ENCODE measurements at places on chromosomes 7 and 10.

DNA sequence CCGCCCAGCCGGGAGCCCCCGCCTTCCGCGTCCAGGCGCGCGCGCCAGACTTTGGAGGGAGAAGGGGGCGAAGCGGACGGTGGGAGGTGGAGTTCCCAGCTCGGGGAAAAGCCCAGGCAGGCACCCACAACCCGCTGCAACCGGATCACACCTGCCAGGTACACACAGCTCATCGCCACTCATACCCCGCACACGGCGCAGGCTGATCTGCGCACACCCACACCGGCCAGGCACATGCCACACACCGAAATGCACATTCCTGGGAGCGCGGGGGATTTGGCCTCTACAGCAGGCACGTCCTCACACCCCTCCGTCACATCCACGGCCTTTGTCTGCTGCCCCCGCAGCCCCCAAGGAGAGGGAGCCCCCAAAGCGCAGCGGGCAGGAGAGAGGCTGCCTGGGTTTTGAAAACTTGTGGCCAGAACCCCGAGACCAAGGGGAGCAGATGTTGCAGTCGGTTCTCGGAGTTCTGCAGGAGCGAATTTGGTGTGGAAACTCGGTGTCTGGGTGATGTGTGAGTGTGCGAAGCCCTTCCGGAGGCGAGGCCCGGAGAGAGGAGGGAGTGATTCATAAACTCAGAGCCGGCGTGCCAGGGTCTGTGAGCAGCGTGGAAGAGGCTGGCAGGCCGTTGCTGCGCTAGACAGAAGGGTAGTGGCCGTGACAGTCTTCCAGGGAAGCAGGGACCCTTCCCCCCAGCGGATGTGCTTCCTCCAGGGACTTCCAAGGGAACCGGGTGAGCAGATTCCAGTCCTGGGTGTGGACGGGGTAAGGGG is 734 bp downstream of the CHST3 start:
- DNase-seq = peak; percentile 51

- no peak for DNase-seq
Observed at GRCh38 chr7:2175091-2175490, 57.7 kb downstream of the MAD1L1 start.

DNA sequence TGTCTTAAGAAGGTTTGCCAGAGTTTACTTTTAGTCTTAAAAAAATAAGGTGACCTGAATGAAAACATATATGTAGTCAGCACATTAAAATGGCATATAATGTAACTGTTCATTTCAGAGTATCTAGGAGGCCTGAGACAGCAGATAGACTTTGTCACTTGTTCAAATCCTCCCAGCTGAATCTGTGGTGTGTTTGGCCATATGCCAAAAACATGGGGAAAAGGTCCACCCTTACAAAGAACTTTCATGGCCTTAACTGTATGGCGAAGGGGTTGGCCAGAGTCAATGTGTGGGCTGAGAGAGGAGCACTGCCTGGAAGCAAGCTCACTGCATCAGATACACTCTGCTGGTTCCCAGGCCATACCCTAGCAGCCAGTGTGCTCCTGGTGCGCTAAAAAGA is 113.7 kb downstream of the ALOX5 start:
- DNase-seq = no peak

GRCh38 chr10:52771534-52772445 is 794 bp downstream of the MBL2 start:
- no peak for DNase-seq

GRCh38 chr7:135792866-135793265 is 44.3 kb upstream of the FAM180A start:
- no peak for DNase-seq

- no peak for DNase-seq
Observed at GRCh38 chr7:106216517-106216922, 68.3 kb downstream of the NAMPT start.

- no peak for DNase-seq
Observed at GRCh38 chr10:77458986-77459590, 178.5 kb downstream of the KCNMA1 start.

GRCh38 chr10:49361735-49362568 is 33.9 kb downstream of the DRGX start:
- DNase-seq = no peak

DNA sequence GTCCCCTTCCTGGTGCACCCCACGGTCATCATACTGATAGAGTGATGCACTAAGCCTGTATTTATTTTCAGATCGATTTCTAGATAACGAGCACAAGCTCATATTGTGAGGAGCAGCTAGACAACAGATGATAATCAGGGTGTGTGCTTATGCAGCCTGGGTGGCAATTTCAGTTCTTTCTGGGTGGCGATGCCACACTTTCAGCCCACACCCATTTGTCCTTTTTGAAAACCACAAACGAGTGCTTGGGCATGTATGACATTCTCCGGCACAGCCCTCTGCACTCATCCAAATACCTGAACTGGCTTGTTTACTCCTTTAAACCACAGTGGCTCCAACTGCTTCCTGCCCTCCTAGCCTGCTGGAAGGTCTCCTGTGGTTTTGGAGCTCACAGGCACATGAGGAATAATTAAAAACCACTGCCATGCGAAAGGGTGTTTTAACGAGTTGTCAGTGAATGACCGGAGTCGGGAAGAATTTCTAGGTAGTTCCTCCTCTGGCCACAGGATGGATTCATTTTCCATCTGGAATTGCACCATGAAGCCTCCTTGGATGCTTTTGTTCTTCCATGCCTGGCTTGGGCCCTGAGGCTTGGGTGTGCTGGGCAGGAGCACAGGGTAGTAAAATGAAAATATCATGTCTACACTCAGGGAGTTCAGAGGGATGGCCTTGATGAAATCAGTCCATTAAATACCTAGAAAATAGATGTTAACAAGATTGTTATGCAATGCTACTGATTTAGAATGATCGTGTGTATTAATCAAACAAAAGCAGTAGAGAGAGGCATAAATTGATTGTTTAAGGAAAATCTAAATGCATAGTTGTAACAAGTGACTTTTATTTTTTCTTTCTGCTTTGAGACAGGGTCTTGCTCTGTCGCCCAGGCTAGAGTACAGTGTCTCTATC is 52.4 kb upstream of the ITGB1 start:
- DNase-seq = no peak

- DNase-seq = no peak
Observed at GRCh38 chr10:31100662-31101061, 69.0 kb upstream of the ZNF438 start.

DNA sequence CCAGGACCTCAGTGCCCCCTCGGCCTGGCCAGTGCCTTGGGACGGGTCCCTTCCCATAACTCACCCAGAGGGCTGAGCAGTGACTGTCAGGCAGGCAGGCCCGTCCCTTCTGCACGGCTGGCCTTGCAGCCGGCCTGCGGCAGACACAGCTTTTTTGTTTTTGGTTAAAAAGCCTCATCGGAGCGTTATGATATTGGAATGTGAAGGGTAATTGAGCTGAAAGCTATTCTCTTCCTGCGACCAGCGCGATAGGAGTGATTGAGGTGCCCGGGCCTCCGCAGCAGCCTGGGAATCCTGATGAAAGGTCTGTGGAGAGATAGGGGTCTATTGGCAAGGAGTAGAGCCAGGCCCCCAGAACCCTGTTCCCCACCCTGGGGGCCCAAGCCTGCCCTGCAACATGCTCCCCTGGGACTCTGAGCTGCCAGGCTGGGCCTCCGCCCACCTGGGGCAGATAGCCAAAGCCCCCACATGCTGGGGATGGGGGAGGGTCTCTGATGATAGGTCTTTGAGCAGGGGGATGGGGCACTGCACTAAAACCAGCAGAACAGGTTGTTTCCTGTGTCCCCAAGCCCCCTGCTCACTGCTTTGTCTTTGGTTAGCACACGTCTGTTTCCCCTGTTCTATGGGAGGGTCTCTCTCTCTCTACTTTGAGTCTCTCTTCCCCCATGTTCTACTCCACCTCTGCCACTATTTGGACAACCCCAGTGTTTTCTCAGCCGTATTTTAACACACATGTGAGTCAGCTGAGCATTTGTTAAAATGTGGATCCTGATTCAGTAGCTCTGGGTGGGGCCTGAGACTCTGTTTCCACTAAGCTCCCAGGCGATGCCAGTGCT is 131.9 kb downstream of the CDH23 start:
- no peak for DNase-seq

- DNase-seq = no peak
Observed at GRCh38 chr7:157514306-157514705, 177.5 kb downstream of the DNAJB6 start.

DNA sequence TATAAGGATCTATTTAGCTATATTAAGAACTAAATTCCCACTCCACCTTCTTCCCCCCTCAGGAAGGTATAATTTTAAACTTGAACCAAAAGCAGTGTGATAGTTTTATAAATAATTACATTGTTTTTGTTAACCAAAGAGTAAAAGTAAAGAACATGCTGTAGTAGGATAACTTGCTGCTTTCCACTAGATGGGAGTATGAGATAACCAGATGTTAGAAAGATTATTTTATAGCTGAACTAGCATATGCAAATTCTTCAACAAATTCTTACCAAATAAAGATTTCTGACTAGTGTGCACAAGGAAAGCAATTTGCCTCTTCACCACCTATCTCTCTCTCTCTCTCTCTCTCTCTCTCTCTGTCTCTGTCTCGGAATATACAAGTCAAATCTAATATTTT is 31.8 kb downstream of the TES start:
- no peak for DNase-seq

DNA sequence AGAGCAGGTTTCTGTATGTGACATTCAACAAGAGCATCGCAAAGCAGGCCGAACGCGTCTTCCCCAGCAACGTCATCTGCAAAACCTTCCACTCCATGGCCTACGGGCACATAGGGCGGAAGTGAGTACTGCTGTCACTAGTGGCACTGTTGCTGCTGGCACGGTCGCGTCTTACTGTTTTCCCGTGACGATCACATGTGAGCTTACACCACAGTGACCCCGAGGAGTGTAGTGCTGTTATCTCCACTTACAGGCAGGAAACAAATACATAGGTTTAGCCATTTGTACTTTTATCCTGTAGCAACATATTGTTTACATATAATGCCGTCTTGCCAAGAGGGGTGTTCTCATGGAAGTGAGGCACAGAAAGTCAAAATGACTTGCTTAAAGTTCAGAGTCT is 25.4 kb downstream of the FBH1 start:
- DNase-seq = no peak

DNA sequence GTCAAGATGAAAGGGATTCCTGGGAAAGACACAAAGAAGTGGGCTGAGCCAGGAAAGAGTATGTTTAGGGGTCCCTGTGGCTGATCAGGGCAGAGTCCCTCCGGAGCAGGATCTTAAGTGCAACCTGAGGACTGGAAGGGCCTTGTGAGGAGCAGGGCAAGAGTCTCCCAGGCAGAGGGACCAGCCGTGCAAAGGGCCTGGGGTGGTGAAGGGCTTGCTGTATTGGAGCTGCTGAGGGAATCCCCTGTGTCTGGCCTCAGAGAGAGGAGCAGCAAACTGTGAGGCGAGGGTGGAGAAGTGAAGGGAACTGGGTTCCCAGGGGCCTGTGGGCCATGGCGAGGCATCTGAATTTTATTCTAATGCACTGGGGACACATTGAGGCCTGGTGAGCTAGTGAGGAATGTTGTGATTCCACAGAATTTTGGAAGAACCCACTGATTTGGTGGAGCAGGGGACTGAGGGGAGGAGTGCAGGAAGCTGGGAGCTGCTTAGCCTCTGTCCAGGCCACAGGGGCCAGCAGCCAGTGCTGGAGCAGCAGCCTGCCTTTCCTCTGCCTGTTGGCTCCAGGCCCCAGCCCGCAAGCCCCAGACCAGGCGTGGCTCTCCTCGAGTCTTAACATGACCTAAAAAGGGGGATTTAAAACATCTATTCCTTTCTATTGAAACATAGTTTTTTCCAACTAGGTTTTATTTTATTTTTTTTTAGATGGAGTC is 138.4 kb upstream of the IGFBP3 start:
- DNase-seq = no peak

DNA sequence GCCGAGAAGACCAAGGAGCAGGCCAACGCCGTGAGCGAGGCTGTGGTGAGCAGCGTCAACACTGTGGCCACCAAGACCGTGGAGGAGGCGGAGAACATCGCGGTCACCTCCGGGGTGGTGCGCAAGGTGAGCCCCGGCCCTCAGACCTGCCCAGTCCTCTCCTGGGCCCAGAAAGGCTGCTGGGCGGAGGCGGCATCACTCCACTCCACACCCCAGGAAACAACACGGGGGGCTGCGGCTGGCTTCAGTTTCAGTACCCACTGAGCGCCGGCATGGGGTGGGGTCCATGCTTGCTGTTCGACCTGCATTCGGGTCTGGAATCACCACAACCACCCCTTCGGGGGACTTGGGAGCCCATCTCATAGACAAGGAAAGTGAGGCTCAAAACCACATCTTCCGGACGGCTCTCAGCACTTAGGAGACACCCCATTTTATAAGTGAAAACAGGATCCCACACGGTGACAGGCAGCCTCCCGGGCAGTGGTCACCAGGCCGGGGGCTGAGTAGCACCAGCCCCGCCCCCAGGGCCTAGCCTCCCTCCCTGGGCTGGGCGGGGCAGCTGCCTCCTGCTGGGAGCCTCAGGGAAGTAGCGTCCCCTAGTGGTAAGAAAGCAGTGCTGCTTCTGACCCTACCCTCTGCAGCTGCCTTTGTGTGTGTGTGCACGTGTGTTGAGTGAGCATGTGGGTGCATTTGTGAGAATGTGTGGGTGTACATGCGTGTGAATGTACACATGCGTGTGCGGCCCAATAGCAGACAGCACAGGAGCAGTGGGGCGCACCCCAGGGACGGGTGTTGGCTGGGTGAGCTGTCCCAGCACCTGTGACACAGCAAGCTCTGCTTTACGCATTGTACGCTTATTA is 1.8 kb downstream of the SNCG start:
- no peak for DNase-seq

GRCh38 chr7:65269150-65269856 is 104.4 kb upstream of the ZNF92 start:
- peak; percentile 24 for DNase-seq

DNA sequence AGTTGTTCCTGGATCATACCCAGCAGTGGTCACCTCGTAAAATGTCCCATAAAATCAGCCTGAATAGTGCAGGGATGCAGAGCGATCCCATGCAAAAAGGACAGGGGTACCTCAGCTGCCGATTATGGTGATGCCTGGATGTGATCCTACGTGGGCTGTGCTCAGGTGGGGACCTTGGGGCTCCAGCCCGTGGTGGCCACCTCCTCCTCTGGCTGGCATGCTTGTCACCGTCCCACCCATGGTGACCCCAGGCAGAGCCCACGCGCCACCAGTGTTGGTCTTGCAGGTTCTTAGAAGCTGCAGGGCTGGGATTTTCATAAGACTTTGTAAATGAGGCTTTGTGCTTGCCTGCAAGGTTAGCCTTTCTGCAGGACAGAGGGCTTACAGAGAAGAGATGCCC is 97.2 kb downstream of the GLRX3 start:
- no peak for DNase-seq

GRCh38 chr10:97574374-97575126 is 2.0 kb downstream of the ANKRD2 start:
- no peak for DNase-seq

GRCh38 chr7:84913731-84914130 is 273.1 kb downstream of the SEMA3D start:
- no peak for DNase-seq

GRCh38 chr10:44010873-44011602 is 362.4 kb upstream of the ZNF32 start:
- no peak for DNase-seq
